Stimulated activated CD4-positive, alpha-beta T cell treated with anti-CD3 and anti-CD28 coated beads, Interleukin-4, amount 100 ng/mL, for 1 hour (primary cell): ENCODE measurements at places on chromosomes 3 and 15.

DNA sequence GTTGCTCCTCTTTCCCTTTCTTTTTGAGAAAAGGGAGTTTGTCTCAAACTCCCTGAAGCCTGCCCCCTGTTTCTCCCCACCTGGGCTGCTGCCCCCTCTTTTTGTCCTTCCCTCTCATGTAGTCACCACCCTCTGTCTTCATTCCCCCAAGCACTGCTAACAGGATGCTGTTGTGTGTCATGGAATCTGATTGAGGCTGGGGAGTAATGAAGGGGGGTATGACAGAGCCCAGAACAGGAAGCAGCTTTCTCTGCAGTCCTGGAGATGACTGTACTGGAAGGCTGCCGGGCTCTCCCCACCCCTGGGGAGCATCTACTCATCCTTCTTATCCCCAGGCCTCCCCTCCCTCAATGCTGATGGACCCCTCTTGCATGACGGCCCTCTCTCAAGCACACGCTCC lies 181.6 kb downstream of the ABHD5 start:
- DNase-seq: no peak

DNA sequence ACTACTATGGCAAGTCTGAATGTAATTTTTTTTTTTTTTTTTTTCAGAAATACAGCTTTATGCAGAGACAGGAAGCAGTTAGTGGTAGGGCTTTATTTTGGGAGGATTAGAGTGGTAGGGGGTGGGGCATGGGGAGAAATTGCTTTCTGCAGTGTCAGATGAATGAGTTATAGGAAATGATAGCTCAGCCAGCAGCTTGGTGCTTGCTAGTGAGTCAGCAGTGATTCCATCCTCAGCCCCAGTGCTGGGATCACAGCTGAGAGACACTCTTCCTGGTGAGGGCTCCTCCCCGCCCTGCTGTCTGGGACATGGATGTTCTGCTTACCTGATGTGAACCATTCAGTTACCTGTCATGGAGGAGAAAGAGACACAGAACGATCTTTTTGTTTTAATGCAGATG lies 39.6 kb downstream of the SEMA6D start:
- no peak for DNase-seq

GRCh38 chr3:13563321-13563720 lies 14.4 kb downstream of the FBLN2 start:
- no peak for DNase-seq

GRCh38 chr3:133934073-133934970 lies 38.6 kb upstream of the RAB6B start:
- no peak for DNase-seq

- no peak for DNase-seq
Observed at GRCh38 chr15:40746916-40747418, 8.1 kb downstream of the RMDN3 start.

GRCh38 chr15:72271895-72272212 lies 500 bp downstream of the PARP6 start:
- peak; percentile 16 for DNase-seq

GRCh38 chr15:74368121-74368520 lies 675 bp upstream of the CYP11A1 start:
- no peak for DNase-seq

DNA sequence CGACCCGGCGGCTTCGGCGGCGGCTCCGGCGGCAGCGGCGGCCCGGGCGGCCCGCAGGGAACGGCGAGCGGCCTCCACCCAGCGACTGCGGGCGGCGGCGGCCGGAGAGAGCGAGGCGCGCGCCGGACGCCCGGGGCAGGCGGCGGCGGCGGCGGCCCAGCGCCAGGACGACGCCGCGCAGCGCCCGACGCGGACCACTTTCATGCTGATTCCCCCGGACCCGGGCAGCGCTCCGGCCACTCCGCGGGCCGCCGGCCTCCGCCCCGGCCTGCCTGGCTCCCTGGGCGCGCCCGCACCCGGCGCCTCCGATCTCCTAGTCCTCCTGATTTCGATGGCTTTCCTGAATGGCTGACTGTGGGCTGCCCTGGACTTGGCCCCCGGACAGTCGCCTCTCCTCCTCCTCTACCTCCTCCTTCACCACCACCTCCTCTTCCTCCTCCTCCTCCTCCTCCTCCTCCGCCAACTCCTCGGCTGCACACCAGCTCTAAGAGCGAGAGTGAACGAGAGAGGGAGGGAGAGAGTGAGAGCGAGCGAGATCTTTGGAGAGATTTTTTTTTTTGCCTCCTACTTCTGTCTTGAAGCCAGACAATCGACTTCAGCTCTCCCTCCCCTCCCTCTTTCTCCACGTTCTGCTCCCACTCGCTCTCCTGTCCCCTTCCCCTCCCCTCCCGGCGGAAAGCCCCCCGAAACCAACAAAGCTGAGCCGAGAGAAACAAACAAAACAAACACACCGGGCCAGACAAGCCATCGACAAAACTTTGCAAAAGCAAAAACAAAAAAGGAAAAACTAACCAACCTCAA lies 844 bp downstream of the NR2F2 start:
- DNase-seq: no peak
